ENCODE measurements at places on chromosomes 3 and 15. TPM values are rescaled to one million over a fixed set of nuclear protein-coding genes. Genes with fewer than 3 reads are reported as not detected.

GRCh38 chr3:18791182-18791581, 357.1 kb upstream of the KCNH8 start:
- no peaks in the 10 kb centered on the region for H3K36me3 ChIP-seq
- H3K4me3 ChIP-seq, result no peak overlapping the region
- H3K27me3 ChIP-seq, result no peaks in the 10 kb centered on the region
- H3K4me1 ChIP-seq, result peaks cover 6% of the 10 kb centered on the region
- no peak overlapping the region for H3K27ac ChIP-seq

Gene GPR176
- 0.53 TPM for total RNA-seq

Gene GATM
- 3.2 TPM for total RNA-seq

Gene ST6GAL1
- 85.9 TPM for total RNA-seq

DNA sequence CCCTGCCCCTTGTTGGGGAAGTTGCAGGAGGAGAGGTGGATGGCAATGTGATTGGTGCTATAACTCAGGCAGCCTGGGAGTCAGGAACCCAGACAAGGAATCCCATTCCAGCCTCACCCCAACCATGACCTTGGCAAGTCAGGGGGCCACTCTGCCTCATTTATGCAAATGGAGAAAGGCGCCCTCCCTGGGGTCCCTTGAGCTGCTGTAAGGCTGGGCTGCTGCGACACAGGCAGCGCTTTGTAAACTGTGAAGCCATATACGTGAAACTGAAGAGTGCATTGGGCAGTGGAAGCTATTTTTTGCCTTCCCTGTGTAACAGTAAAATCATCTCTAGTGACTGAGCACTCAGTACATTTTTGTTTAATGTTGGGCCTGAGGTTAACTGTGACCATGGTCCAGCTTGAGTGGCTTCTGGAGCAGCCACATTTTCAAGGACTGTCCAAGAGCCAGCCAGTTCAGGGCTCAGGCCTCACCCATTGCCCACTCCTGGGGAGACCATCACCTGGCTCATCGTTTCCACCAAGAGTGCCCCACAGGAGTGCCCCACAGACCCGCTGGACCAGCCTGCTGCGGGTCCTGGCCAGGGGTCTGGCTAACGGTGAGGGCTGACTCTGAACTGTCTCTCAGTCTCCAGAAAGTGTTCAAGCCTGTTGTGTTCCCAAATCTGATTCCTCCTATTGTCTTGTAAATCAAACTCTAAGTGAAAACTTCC, 27.9 kb downstream of the KIF7 start:
- no peak overlapping the region for H3K27ac ChIP-seq
- H3K4me1 ChIP-seq, result no peaks in the 10 kb centered on the region
- no peaks in the 10 kb centered on the region for H3K27me3 ChIP-seq
- DNase-seq, result no peak
- H3K36me3 ChIP-seq, result peaks cover 84% of the 10 kb centered on the region

Gene SIDT1
- 11.7 TPM for total RNA-seq

GRCh38 chr15:58203537-58203936, 65.4 kb downstream of the AQP9 start:
- no peaks in the 10 kb centered on the region for H3K36me3 ChIP-seq
- H3K27ac ChIP-seq, result no peak overlapping the region

GRCh38 chr3:113247068-113247467, 35.7 kb downstream of the BOC start:
- H3K36me3 ChIP-seq, result no peaks in the 10 kb centered on the region
- no peaks in the 10 kb centered on the region for H3K27me3 ChIP-seq
- no peak overlapping the region for H3K4me3 ChIP-seq

Gene SLC25A38
- 35.5 TPM for total RNA-seq

GRCh38 chr3:127077068-127077467, 94.2 kb downstream of the PLXNA1 start:
- DNase-seq, result no peak
- no peaks in the 10 kb centered on the region for H3K36me3 ChIP-seq
- H3K4me3 ChIP-seq, result no peak overlapping the region

DNA sequence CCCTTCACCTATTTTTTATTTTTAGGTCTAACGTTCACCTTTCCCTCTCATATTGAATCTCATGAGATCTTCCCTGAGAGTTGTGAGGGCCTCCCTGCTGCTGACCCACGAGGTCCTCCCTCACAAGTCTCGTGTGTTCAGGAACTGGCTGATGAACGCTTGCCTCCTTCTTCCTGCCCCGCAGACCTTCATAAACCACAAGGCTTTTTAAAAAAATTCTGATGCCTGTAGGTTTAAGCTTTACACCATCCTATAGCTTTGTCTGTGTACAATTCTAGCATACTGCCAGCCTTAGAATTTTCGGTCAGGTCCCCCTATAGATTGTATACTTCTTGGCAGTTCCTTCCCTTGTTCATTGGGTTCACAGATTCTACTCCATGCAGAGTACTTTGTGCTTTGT, 50.5 kb downstream of the CHST2 start:
- peaks cover 26% of the 10 kb centered on the region for H3K36me3 ChIP-seq
- peak overlapping the region; percentile 99 for H3K27ac ChIP-seq
- no peaks in the 10 kb centered on the region for H3K27me3 ChIP-seq
- H3K4me3 ChIP-seq, result no peak overlapping the region

GRCh38 chr3:51734572-51734907, 27.7 kb downstream of the GRM2 start:
- no peak for DNase-seq
- no peaks in the 10 kb centered on the region for H3K36me3 ChIP-seq
- peaks cover 21% of the 10 kb centered on the region for H3K27me3 ChIP-seq
- H3K4me1 ChIP-seq, result peaks cover 25% of the 10 kb centered on the region
- no peak overlapping the region for H3K4me3 ChIP-seq

GRCh38 chr3:8368598-8368997, 133.0 kb upstream of the LMCD1 start:
- H3K36me3 ChIP-seq, result no peaks in the 10 kb centered on the region
- no peaks in the 10 kb centered on the region for H3K4me1 ChIP-seq
- no peak overlapping the region for H3K4me3 ChIP-seq
- no peak for DNase-seq

DNA sequence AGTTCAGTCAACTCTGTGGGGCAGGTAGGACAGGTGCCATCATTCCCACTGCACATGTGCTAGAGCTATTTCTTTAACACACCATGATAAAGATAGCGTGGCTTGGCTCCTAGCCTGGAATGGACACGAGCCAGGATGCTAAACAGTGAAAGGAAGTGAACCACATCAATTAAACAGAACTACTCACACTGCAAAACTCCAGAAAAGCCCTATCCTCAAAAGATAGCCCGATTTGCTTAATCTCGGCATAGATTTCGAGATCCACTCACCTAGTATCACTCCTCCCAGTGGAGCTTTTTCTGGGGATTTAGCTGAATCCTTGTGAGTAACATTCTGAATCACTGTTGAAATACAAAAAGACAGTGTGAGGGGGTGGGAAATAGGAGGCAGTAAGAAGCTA, 118.0 kb downstream of the ABI3BP start:
- peaks cover 8% of the 10 kb centered on the region for H3K27me3 ChIP-seq
- DNase-seq, result no peak
- H3K4me1 ChIP-seq, result no peaks in the 10 kb centered on the region
- H3K4me3 ChIP-seq, result no peak overlapping the region
- H3K27ac ChIP-seq, result no peak overlapping the region
- H3K36me3 ChIP-seq, result no peaks in the 10 kb centered on the region

GRCh38 chr3:129413687-129414506, 14.5 kb downstream of the EFCAB12 start:
- no peaks in the 10 kb centered on the region for H3K4me1 ChIP-seq
- H3K27me3 ChIP-seq, result peaks cover 3% of the 10 kb centered on the region
- H3K4me3 ChIP-seq, result no peak overlapping the region

- no peaks in the 10 kb centered on the region for H3K27me3 ChIP-seq
- no peak for DNase-seq
- H3K36me3 ChIP-seq, result no peaks in the 10 kb centered on the region
- H3K27ac ChIP-seq, result no peak overlapping the region
Observed at GRCh38 chr3:97658668-97659285, 105.8 kb upstream of the ARL6 start.

DNA sequence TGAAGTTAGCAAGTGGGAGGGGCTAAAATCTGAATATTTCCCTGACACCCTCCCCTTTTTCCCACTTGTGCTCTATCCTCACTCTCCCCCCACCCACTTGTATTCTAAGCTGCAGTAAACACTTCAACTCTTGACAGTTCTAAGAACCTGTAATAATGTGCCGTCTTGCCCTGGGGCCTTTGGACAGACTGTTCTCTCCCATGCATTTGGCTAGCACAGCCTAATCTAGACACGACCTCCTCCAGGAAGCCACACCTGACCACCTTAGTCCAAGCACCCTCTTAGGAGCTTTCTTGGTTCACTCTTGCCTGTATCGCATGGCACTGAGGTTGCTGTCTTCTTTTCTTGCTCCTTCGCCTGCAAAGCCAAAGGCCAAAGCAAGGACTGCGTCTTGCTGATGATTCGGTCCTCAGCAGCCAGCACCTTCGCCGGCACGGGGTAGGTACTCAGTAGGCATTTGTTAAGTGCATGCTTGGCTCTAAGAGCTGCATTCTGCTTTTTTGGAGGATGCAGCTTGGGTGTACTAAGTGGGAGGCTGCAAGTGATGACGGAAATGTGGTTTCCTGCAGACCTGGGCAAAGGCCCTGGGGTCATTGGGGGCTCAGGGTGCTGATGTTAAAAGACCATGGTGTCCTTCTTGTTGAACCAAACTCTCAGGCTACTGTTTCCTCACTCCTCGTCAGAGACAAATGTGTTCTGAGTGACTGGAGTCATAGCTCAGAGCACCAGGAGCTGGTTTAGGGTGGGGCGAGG, 2.0 kb upstream of the ZNF710 start:
- H3K27me3 ChIP-seq, result peaks cover 6% of the 10 kb centered on the region
- peak overlapping the region; percentile 5 for H3K4me3 ChIP-seq
- no peak overlapping the region for H3K27ac ChIP-seq
- no peak for DNase-seq
- H3K36me3 ChIP-seq, result peaks cover 6% of the 10 kb centered on the region
- H3K4me1 ChIP-seq, result peaks cover 27% of the 10 kb centered on the region

- peaks cover 12% of the 10 kb centered on the region for H3K4me1 ChIP-seq
- DNase-seq, result no peak
- no peaks in the 10 kb centered on the region for H3K27me3 ChIP-seq
- no peak overlapping the region for H3K27ac ChIP-seq
- peaks cover 73% of the 10 kb centered on the region for H3K36me3 ChIP-seq
Observed at GRCh38 chr3:9746330-9746729, 3.4 kb upstream of the OGG1 start.

- no peaks in the 10 kb centered on the region for H3K27me3 ChIP-seq
- H3K27ac ChIP-seq, result no peak overlapping the region
- no peak overlapping the region for H3K4me3 ChIP-seq
- DNase-seq, result no peak
- peaks cover 43% of the 10 kb centered on the region for H3K36me3 ChIP-seq
Observed at GRCh38 chr15:80179025-80179759, 26.4 kb downstream of the FAH start.

Gene SLC22A14
- total RNA-seq, result not detected

GRCh38 chr3:122358703-122359032, 24.4 kb downstream of the MIX23 start:
- no peak for DNase-seq
- H3K4me1 ChIP-seq, result peaks cover 6% of the 10 kb centered on the region

Gene RTP3
- total RNA-seq, result not detected

DNA sequence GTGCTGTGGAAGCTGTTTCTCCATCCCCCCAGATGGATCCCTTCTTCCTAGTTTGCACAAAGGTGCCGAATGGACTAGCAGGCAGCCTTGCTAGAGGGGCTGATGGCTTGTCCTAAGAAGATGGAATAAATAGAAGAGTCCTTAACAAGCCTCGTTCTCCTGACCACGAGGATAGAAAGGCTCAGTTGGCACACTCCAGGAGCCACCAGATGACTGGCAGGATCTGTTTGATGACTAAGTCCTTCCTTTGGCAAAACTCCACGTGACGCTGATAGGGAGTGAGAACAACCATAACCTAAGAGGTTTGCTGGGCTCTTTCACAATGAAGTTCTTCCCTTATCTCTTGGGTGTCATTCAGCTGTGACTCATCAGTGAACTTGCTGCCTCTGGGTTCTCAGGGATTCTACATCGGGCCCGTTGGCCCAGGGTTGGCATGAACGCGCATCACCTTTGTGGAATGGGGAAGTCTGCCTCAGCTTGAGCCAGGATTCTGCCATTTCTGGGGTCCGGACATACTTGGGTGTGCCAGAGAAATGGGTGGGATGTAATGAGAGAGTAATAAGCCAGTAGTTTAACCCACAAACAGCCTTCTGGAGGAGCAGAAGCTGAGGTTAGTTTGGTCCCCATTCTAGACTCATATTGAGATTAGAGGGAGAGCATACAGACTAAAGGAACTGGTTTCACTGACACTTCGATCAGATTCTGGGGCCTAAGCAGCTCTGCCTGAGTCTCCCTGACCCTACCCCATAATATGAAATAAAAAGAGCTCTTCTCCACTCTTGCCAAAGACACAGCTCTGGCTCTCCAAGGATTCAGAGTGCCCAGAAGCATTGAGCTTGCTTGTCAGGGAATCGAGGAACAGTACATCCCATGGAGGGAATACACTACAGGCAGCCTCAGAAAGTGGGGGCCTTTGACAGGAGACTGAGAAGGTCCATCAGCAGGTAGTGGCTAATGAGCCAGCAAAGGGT, 2.0 kb upstream of the MELTF start:
- peaks cover 14% of the 10 kb centered on the region for H3K4me1 ChIP-seq
- H3K27me3 ChIP-seq, result peaks cover 2% of the 10 kb centered on the region
- no peaks in the 10 kb centered on the region for H3K36me3 ChIP-seq
- no peak for DNase-seq

GRCh38 chr3:13822042-13822441, 57.8 kb downstream of the WNT7A start:
- no peak overlapping the region for H3K4me3 ChIP-seq
- no peaks in the 10 kb centered on the region for H3K36me3 ChIP-seq
- DNase-seq, result no peak

Gene ZNF501
- 1.3 TPM for total RNA-seq

DNA sequence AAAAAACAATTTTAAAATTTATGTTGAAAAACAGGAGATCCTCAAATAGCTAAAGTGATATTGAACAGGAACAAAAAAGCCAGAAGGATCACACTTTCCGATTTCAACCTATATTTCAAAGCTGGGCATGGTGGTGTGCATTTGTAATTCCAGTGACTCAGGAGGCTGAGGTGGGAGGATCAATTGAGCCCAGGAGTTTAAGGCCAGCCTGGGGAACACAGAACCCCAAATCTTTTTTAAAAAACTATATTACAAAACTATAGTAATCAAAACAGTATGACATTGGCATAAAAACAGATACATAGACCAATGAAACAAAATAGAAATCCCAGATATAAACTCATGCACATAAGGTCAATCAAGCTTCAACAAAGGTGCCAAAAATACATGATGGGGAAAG, 68.4 kb downstream of the MEX3B start:
- no peaks in the 10 kb centered on the region for H3K4me1 ChIP-seq
- H3K4me3 ChIP-seq, result no peak overlapping the region
- no peak for DNase-seq

Gene ZNF385D
- total RNA-seq, result not detected

Gene SLC12A8
- total RNA-seq, result 1.4 TPM

Gene ECE2
- not detected for total RNA-seq

Gene C3orf85
- not detected for total RNA-seq

- no peak overlapping the region for H3K27ac ChIP-seq
- peaks cover 44% of the 10 kb centered on the region for H3K36me3 ChIP-seq
- no peaks in the 10 kb centered on the region for H3K27me3 ChIP-seq
- DNase-seq, result no peak
- H3K4me1 ChIP-seq, result peaks cover 27% of the 10 kb centered on the region
- H3K4me3 ChIP-seq, result no peak overlapping the region
Observed at GRCh38 chr3:33426068-33426467, 14.1 kb downstream of the UBP1 start.

Gene NMNAT3
- total RNA-seq, result 0.43 TPM

Data from activated T-helper 2 cell treated with anti-CD3 and anti-CD28 coated beads, Interferon-gamma antibody, Interleukin-2, Interleukin-4, amounts not matched to agents 10 μg/mL and 5 μg/mL and 100 μg/mL, durations not matched to agents 14 hours and 24 hours and 36 hours (primary cell).